B cell (primary cell): ENCODE measurements at places on chromosomes 12 and 14.

DNA sequence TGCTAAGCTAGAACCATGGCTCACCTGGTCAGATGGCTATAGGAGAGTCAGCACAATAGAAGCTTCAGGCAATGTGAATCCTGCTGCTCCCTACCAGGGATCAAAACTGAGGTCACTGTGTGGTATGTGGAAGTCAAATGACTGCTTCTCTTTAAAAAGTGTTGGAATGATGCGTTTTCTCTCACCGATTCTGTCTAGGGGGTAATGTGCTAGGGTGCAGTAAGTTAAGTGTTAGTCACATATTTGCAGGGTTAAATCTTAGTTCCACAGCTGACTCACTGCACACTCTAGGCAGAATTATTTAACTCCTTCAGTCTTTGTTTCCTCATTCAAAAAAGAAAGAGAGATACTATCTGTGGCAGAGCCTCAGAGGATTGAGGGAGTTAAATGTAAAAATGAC lies 696.6 kb downstream of the DIO2 start:
- no peak overlapping the region for H3K27ac ChIP-seq
- no peaks in the 10 kb centered on the region for H3K27me3 ChIP-seq
- no peaks in the 10 kb centered on the region for H3K36me3 ChIP-seq
- no peak for DNase-seq
- no peak overlapping the region for H3K4me3 ChIP-seq

GRCh38 chr12:26080911-26081310 lies 43.9 kb downstream of the BHLHE41 start:
- H3K4me1 ChIP-seq, result no peaks in the 10 kb centered on the region
- H3K27me3 ChIP-seq, result no peaks in the 10 kb centered on the region
- H3K4me3 ChIP-seq, result no peak overlapping the region

GRCh38 chr12:56684745-56685359 lies 3.2 kb downstream of the PTGES3 start:
- peaks cover 16% of the 10 kb centered on the region for H3K36me3 ChIP-seq
- peak overlapping the region; percentile 95 for H3K27ac ChIP-seq
- H3K4me1 ChIP-seq, result peaks cover 50% of the 10 kb centered on the region
- peak; percentile 32 for DNase-seq

- no peak overlapping the region for H3K4me3 ChIP-seq
- no peak for DNase-seq
- no peaks in the 10 kb centered on the region for H3K27me3 ChIP-seq
These were observed 111.5 kb upstream of the TMPO start for GRCh38 chr12:98403936-98404335.

GRCh38 chr14:21090194-21090939 lies 8.1 kb downstream of the ZNF219 start:
- peaks cover 11% of the 10 kb centered on the region for H3K4me1 ChIP-seq
- H3K4me3 ChIP-seq, result no peak overlapping the region
- H3K27me3 ChIP-seq, result no peaks in the 10 kb centered on the region
- no peak overlapping the region for H3K27ac ChIP-seq
- H3K36me3 ChIP-seq, result no peaks in the 10 kb centered on the region

- H3K4me3 ChIP-seq, result no peak within 1 kb of the TSS
- peaks cover 9% of the 10 kb centered on the region for H3K4me1 ChIP-seq
- H3K27ac ChIP-seq, result no peak within 1 kb of the TSS
- no peak for DNase-seq
These were observed at the start of gene PAX9 for GRCh38 chr14:36661506-36662257. PAX9 (plus strand) TSS chr14:36661860; CDS start chr14:36662090, 230 bp downstream.
